ENCODE measurements at places on chromosomes 6 and 20.

DNA sequence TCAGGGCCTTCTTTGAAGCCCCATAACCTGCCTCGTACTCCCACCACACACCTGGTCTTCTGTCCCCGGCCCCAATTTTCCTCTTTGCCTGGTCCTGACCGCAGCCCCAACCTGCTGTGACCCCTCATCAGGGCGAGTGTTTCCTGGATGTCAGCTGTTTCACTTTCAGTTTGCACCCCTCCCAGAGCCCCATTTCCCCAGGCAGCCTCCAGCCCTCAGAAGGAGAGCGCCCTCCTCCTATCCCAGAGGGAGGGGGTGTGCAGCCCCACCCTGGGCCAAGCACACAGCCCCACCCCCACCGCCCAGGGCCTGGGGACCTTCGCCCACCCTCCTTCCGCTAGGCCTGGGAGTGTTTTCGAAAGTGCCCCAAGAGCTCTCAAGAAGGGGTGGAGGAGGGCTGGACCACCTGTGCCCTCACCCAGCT, 1.5 kb downstream of the BAK1 start:
- DNase-seq, result no peak

GRCh38 chr6:11774426-11774825, 4.2 kb downstream of the ADTRP start:
- no peak for DNase-seq

- DNase-seq, result no peak
Observed at GRCh38 chr20:3651204-3651962, 11.8 kb downstream of the GFRA4 start.

GRCh38 chr6:155521719-155522118, 66.1 kb upstream of the NOX3 start:
- DNase-seq, result no peak

- DNase-seq, result no peak
Observed at GRCh38 chr20:50267041-50267865, 76.6 kb downstream of the CEBPB start.

- DNase-seq, result no peak
Observed at GRCh38 chr6:111738631-111739030, 133.0 kb upstream of the TRAF3IP2 start.
